Activated naive CD8-positive, alpha-beta T cell treated with anti-CD3 and anti-CD28 coated beads, Interleukin-2, amount 50 U/mL, for 24 hours (primary cell): ENCODE measurements at places on chromosomes 16 and 17.

DNA sequence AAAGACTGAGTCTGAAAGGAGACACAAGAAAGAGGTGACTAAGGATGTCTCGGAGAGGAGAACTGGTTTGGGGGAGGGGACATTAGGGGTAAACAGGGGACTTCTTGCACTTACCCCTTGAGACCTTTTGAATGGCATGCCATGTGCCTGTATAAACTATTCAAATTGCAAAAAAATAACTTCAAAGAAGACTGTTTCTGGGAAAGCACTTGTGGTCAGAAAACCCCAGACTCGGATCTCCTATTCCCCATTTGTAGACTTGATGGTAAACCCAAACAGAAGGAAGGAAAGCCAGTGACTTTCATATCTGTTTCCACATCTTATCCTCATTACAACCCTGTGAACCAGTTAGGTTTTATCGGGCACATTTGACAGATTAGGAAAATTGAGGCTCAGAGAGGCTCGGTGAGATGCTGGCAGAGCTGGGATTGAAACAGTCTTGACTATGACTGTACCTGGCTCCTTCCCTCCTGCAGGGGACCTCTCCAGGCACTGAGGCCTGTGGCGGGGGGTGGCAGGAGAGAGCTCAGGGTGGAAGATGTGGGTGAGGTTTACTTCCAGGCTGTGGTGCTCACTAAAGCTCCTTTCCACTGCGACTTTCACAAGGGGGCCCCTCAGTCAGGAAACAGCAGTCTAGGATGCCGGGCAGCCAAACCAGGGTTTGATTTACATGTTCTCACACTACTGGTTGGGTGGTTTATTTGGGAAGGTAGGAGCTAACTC is 30.5 kb upstream of the PLCG2 start:
- DNase-seq = peak; percentile 18

DNA sequence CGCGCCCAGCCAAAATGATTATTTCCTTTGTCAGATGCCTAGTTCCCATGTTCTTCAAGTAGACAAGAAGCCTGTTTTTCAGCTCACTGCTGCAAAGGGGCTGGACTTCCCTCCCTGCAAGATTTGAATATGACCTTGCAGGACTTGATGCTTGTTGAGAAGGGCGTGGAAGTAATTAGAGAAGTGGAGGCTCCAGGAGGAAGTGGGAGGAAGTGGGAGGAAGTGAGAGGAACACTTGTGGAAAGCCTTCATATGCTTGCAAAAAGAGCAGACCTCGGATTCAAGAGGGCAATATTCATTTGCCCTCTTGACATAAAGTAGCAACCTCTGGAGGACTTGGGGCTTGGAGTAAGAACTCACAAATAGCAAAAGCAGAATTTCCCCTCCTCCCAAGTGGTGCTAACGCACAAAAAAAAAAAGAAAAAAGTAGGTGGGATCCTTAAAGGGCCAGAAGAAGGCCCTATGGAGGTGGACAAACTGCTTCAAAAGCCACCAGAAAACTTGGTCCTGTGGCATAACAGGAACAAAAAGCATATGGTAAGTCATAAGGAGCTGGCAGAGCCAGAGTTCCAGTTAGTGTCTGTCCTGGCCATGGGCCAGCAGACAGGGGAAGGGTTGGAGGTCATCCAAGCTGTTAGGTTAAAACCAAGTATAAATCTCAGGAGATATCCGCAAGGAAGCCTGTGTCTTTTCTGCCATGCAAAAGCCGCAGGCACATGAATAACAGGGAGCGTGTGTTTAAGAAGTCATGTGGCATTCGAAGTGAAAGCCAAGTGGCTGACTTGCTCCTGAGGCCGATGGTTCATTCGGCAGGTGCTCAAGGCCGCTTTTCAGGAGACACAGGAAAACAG is 20.6 kb upstream of the PRKAR1A start:
- DNase-seq = no peak

GRCh38 chr16:3444032-3444388 is 530 bp downstream of the NAA60 start:
- DNase-seq = peak; percentile 30

DNA sequence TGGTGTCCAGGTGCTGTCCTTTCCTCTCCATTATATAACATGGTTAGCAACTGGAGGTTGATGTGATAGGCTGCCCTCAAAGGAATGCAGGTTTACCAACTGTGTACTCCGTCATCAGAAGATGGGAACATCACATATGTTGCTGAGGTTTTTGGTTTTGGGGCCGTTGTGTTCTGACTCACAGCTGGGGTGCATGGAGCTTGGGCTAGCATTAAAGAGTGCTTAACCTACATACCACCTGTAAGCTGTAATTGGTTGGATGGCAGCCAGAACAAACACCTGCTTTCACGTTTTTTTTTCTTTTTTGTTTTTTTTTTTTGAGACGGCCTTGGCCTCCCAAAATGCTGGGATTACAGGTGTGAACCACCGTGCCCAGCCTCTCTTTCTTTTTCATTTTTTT is 20.9 kb downstream of the TMEM11 start:
- no peak for DNase-seq

- no peak for DNase-seq
Measured at GRCh38 chr16:49472598-49472997, 99.0 kb downstream of the C16orf78 start.

DNA sequence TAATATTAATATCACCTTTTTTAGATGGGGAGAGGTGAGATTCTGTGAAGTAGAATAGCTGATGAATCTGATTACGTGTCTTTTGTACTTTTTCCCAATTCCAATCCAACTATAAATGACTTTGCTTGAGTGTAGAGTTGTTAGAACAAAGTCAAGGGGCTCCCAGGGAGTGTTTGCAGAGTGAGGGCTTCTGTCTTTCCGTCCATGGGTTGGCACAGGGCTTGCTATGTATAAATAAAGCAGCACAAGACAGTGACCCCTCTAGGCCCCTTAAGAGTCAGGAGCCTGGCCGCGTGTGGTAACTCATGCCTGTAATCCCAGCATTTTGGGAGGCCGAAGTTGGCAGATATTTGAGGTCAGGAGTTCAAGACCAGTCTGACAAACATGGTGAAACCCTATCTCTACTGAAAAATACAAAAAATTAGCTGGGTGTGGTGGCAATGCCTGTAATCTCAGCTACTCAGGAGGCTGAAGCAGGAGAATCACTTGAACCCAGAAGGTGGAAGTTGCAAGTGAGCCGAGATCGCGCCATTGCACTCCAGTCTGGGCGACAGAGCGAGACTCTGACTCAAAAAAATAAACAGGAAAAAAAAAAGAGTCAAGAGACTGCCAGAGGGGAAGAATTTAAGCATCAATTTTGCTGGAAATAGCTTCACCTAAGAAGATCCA is 127.9 kb upstream of the HS3ST3A1 start:
- no peak for DNase-seq

- DNase-seq = no peak
Measured at GRCh38 chr17:53134548-53134947, 688.2 kb upstream of the KIF2B start.

DNA sequence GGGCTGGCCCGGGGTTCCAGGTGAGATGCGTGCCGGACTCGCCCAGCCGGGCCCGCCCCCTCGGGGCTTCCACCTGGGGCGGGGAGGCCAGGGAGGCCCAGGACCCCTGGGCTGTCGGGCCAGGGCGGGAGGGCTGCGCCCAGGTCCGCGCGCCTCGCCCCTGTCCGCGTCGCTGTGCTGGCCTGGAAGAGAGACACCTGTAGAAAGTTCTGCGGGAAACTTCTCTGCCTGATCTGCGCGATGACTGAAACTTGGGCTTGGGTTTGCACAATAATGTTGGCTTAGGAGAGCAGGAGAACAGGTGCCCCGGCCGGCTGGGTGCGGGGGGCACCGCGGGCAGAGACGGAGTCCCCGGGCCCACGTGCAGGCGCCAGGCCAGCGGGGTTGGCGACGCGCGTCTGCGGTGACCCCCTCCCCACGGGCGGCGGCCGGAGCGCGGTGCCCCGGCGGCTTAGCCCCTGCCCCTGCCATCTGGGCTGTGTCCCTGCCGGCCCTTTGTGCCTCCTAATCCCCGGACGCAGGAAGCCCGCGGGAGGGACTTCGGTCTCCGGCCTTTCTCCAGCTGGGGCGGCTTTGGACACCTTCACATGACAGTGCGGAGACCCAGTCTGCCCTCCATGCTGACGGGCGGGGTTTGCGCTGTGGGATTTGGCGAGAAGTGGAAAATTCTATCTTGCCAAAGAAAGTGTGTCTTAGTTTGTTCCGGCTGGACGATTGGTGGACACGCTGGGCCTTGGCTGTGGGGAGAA is 483 bp downstream of the LLGL2 start:
- DNase-seq = no peak

- no peak for DNase-seq
Measured at GRCh38 chr17:65041518-65041917, 15.0 kb downstream of the GNA13 start.

GRCh38 chr17:70521821-70522256 is 352.5 kb downstream of the KCNJ2 start:
- DNase-seq = no peak

DNA sequence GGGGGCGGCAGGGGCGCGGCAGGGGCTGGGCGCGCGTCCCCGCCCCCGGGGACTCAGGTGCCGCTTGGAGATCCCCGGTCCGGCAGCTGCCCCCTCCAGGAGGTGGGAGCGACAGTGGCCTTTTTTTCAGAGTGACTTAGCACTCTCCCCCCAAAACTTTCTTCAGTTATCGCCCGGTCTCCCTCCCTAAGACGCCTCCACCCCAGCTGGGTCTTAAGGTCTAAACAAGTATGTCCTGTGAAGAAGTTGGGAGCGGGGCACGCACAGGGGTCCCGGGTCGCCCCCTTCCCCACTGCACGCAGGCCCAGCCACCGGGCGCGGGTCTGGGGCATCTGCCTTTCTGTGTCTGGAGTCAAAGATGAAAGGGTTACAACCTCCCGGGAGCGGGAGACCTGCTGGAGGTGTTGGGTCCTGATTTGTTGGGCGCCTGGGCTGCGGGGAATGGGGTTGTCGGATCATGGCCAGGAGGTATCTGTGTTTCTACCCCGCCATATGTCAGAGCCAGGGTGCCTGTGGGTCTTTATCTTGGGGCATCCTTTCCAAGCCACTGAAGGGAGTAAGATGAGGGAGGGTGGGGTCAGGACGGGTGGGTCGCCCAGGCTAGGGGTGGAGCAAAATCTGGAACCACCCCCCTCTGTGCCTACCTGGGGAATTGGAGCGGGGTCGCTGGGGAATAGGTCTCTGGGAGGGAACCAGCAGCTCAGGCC is 757 bp downstream of the FMNL1 start:
- DNase-seq = peak; percentile 76

DNA sequence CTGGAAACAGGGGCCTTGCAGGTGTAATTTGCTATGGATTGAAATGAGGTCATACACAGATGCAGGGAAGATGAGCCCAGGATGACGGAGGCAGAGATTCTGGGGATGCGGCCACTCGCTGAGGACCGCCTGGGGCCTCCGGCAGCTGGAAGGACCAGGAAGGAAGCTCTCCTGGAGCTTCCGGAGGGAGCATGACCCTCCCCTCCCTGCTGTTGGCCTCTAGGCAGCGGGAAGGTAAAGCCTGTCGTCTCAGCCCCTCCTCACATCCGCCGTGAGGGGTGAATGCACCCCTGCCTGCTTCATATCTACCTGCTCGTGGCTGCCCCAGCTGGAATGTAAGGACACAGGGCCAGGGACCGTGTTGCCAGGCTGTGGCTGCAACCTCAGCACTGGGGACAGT is 29.1 kb upstream of the ZNF469 start:
- no peak for DNase-seq

GRCh38 chr16:57892041-57892440 is 78.9 kb downstream of the CNGB1 start:
- DNase-seq = no peak

DNA sequence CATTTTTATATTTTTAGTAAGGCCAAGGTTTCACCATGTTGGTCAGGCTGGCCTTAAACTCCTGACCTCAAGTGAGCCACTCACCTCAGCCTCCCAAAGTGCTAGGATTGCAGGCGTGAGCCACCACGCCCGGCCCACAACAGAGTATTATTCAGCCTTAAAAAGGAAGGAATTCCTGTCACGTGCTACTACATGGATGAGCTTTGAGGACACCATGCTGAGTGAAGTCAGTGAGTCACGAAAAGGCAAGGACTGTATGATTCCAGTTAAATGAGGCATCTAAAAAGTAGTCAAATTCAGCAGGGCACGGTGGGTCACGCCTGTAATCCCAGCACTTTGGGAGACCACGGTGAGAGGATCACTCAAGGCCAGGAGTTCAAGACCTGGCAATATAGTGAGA is 9.7 kb downstream of the CSF3 start:
- DNase-seq = no peak

- no peak for DNase-seq
Measured at GRCh38 chr17:72419866-72420774, 299.3 kb downstream of the SOX9 start.

DNA sequence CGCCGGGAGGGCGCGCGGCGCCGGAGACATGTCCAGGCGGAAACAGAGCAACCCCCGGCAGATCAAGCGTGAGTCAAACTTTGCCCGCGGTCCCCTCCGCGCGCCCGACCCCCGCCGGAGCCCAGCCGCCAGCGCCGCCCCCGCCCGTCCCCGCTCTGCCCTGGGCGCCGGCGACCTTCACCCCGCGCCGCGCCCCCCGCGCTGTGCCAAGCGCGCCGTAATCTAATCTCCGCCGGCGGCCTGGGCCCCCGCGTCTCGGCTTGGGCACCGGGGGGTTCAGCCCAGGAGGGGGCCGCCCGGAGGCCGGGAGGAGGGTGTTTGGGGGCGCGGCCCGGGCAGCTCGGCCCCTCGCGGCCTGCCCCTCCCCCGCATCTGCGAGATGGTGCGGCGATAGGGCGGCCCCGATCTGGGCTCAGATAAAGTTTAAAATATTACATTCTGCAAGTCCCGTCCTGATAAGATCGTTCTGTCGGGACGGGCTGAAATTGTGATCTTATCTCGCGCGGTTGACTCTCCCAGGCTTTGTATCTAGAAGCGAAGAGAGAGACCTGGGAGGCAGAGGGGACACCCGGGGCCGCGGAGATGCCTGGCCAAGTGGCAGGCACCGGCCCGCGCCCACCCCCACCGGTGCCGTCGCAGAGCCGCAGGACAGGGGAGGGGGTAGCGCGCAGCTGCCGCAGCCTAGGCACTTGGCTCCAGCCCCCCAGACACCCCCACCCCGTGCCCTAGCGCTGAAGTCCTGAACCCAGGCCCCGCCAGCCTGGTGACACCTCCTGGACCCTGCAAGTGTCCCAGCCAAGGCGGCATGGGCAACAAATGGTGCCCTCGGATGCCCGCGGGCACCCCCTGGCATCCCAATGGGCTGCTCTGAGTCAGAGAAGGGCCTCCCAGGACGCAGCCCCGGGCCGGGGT is 787 bp downstream of the ZFPM1 start:
- DNase-seq = peak; percentile 49

- no peak for DNase-seq
Measured at GRCh38 chr16:69364088-69364487, 12.5 kb upstream of the TMED6 start.
